Liver (tissue), 10 donors: ENCODE measurements at places on chromosomes 3 and 15. TPM values are rescaled to one million over a fixed set of nuclear protein-coding genes. Genes with fewer than 3 reads are reported as not detected.
A peak's percentile ranks its signal among the peaks of the same experiment; 100 is the strongest.

Gene SNX22
- 2.4 TPM for polyA plus RNA-seq

Gene PLSCR4
- polyA plus RNA-seq, result 19.5 TPM

DNA sequence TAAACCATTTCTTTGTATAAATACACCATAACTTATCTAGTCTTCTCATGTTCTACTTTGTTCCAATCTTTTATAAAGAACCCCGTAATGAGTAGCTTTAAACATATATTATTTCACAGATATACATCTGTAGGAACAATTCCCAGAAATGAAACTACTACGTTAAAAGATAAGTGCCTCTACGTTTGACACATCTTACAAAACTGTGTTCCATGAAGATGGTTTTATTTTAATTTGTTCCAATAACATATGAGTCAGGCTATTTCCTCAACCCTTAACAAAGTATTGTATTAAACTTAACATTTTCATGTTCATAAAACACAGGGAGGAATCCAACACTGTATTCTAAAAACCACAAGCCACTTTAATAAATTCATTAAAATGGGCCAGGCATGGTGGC lies 52.9 kb downstream of the TRPM7 start:
- DNase-seq, result no peak

- no peak for DNase-seq
These were observed 44.0 kb downstream of the NR2F2 start for GRCh38 chr15:96374499-96374898.

Gene CHRNA3
- not detected for polyA plus RNA-seq

Gene FBLN2
- 4.3 TPM for polyA plus RNA-seq

GRCh38 chr3:40524222-40524567 lies 565 bp upstream of the ZNF621 start:
- DNase-seq, result no peak

Gene LDHAL6B
- not detected for polyA plus RNA-seq

- peak; percentile 75 for DNase-seq
These were observed 12.8 kb downstream of the VILL start for GRCh38 chr3:38003371-38003816.

DNA sequence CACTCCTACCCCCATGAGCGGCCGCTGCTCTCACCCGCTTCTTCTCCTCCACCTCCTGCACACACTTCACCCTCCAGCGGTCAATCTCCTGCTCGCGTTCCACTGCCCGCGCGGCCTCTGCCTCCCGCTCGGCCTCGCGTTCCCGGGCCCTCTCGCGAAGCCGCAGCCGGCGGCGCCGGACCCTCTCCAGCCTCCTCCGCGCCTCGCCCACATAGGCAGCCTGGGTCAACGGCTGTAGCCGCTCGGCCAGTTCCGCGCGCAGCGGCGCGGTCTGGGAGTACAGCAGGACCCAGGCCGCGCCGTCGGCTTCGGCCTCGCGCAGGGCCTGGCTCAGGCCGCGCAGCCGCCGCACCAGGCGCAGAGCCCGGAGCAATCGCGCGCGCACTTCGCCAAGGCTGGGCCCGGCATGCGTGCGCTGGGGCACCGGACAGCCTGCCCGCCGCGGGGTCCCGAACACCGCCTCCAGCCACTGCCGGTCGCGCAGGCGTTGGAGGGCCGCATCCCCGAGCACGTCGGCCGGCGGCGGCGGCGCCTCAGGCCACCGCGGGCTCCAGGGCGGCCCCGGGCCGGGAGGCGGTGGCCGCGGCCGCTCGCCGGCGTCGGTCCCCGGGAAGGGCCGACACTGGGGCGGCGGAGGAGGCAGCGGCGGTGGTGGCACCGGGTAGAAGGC lies 595 bp downstream of the PDCD7 start:
- peak; percentile 61 for DNase-seq

- DNase-seq, result no peak
These were observed 186.7 kb downstream of the NFKBIZ start for GRCh38 chr3:102036017-102036416.

GRCh38 chr15:63048776-63049665 lies 6.5 kb downstream of the TPM1 start:
- DNase-seq, result peak; percentile 67

DNA sequence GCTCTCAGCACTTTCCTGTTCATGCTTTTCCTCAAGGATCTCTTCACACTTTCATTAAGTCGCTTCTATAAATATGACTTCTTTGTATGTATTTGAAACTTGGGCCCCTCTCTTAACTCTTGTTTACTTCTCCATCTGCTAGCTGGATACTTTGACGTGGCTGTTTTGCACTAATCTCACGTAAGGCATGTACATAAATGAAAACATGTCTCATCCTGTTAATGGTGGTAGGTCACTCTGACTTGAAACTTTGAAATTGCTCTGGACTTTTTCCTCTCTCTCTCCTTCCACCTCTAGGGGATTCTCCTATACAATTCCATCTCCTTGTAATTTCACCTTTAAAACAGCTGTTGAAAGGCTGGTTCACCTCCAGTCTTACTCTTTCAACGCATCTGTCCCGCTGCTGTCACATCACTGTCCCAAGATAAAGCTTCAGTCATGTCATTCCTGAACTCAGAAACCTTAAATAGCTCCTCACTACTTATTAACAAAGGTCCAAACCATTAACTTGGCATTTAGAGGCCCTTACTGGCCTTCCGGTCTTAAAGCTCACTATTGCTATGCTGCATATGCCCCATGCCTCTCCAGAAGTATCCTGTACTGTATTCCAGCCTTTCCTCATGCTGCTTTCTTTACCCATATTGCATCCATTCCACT lies 1.2 kb downstream of the BLOC1S6 start:
- DNase-seq, result no peak

GRCh38 chr3:26193558-26193957 lies 403.7 kb downstream of the OXSM start:
- DNase-seq, result no peak

- DNase-seq, result no peak
These were observed 238.4 kb upstream of the TBC1D5 start for GRCh38 chr3:17980863-17981262.

- no peak for DNase-seq
These were observed 120.1 kb downstream of the VGLL4 start for GRCh38 chr3:11523572-11524101.

DNA sequence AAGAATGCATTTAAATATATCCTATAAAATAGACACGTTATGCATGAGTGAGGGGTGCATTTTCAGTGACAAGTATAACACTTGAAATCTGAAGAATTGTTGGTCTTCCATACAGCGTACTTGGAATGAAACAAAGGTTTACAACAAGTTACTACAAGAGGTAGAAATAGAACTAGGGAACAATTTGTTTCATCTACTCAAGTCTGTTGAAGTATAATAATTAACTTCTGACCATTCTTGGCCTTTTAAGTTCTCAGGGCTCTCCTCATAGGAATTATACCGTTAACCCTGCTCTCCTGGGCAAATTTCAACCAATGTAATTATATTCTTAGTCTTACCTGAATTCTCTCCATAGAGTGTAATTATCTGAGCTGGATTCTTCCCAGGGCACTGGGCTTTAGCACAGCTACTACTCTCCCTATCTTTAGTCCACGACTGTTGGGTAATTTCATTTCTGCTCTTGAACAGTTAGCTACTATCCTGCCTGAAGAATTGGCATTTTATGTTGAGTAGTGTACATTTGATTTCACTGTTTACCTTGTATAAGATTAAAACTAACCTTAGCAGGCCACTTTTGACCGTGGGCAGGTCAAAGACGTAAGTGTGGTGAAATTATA lies 100.6 kb downstream of the UBE2E2 start:
- DNase-seq, result no peak

GRCh38 chr3:101828691-101829436 lies 20.4 kb upstream of the NFKBIZ start:
- DNase-seq, result no peak

GRCh38 chr3:158918008-158918407 lies 116.2 kb downstream of the MFSD1 start:
- DNase-seq, result peak; percentile 38

DNA sequence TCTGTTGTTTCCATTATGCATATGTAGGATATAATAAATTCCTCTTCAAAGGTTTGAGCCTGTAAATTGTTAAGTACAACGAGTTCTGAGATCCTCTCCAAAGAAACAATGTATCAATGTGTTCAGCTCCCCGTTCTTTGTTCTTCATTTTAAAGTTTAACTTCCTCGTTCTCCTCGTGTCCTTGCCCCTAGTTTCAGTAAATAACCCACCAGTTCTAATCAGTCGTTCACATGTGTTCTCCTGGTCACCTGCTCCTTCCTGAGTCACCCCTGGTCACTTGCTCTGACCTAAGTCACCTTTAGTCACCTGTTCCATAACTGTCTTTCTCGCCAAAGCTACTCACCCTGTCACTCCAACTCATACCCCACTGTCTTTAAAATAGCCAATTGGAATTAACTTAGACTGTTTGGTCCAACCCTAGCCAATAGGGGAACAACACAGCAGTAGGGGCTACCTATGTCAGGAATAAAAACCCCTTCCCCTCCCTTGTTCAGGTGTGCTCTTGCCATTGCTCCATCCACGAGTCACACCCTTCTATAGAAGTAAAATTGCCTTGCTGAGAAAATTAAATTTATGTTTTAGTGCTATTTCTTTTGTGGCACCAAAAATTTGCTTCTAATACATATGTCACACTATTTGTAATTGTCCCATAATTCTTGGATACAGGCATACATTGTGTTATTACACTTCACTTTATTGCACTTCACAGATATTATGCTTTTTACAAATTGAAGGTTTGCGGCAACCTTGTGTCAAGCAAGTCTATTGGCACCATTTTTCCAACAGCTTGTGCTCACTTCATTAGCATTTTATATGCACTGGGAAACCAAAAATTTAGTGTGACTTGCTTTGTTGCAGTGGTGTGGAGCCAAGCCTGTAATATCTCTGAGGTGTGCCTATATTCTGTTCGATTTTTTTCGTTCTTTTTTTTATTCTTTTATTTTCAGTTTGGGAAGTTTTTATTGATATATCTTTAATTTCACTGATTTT lies 15.3 kb upstream of the MCF2L2 start:
- no peak for DNase-seq

Gene CLDN11
- 1.6 TPM for polyA plus RNA-seq
